ENCODE measurements at places on chromosomes 12 and 14.

DNA sequence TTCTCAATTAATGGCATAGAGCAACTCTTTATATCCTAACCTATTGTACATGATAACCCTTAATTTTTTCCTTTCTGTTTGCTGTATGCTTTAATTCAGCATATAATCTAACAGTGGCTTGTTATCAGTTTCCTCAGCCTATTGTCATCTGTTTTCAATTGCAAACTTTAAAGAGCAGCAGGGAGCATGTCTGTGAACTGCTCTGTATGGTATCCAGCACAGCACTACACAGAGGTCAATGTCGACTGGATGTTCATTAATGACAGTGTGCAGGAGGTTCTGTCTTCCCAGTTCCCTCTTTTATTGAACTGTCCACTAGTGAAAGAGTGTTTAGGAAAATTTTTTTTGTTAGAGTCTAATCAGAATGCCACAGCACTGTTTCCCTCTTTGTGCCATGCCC lies 609.1 kb downstream of the SOX5 start:
- DNase-seq = no peak

GRCh38 chr12:72338437-72338836 lies 66.3 kb downstream of the TRHDE start:
- no peak for DNase-seq

DNA sequence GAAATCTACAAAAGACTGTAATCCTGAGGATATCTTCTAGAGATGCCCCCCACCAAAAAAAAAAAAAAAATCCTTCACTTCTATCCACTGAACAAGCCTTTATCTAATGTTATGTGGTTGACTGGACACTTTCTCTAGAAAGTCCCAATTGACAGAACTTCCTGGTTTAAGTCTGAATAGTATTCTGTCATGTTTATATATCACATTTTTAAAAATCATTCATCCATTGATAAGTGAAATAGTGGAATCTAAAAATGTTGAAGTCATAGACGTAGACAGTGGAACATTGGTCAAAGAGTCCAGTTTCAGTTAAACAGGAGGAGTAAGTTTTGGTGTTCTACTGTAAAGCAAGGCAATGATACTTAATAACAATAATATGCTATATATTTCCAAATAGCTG lies 297.0 kb downstream of the SSPN start:
- DNase-seq = no peak

DNA sequence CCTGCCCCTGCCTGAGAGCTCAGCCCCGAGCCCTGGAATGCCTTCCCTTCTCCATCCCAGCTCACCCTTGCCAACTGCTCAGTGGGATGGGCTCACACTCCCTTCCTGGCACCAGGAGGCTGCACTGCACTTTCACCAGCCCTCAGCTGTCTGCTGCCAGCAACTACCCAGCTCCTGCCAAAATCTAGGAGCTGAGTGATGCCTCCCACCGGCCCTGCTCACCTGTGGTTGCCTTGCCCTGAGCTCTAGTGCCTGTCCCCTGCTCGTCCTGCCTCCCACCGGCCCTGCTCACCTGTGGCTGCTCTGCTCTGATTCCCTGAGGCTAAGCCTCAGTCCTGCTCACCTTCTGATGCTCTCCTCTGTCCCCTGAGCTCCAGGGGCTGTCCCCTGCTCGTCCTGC lies 119.8 kb downstream of the TMEM121 start:
- no peak for DNase-seq

GRCh38 chr12:8040791-8041190 lies 8.3 kb downstream of the FOXJ2 start:
- no peak for DNase-seq

- no peak for DNase-seq
Observed at GRCh38 chr12:131854861-131855476, 26.8 kb downstream of the MMP17 start.

DNA sequence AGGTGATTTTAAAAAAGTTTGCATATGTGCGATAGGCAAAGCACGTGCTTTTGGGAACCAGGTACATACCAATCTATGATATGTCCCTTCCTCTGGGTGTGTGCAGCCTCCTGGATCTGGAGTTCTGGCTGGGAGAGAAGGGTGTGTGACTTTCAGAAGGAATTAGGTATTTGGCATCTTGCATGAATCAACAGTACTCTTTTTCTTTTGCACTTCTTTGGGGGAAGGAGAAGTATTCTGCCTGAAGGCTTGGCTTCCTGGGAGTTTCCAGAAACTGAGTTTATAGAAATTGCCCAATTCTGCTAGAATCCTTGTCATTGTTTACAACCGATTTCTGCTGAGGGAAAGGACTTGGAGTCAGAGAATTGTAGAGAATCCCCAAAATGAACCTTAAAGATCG lies 2.9 kb upstream of the CLMN start:
- DNase-seq = no peak

DNA sequence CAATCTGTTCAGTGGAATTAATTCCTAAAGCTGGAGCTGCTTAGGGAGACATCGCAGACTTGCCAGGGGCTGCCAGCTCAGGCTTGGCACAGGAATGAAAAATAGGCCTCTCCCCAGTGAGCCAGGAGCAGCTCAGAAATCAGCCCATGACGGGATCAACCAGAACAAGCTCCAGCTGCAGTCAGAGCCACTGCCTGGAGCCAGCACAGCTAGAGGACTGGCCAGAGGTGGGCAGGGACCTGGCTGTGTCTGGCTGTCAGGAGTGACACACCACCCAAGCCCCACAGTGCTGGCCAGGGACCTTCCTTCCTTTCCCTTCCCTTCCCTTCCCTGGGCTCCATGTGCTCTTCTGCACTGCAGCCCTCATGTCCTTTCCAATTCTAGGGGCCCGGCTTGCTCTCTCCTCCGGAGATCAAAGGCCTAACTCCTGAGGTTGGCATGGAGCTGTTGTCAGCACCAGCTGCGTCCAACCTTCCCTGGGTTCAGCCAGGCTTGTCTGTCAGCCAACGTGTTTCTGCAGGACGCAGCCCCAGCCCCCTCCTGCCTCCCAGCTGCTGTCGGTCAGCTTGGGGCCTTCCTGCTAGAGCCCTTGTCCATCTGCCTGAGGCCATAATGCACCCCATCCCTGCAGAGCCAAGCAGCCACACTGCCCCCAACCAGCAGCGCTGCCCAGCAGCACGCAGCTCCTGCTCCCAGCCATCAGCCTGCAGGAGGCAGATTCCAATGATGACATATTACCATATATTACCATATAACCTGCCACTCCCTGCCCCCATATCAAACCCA lies 149.3 kb downstream of the CALM1 start:
- no peak for DNase-seq

DNA sequence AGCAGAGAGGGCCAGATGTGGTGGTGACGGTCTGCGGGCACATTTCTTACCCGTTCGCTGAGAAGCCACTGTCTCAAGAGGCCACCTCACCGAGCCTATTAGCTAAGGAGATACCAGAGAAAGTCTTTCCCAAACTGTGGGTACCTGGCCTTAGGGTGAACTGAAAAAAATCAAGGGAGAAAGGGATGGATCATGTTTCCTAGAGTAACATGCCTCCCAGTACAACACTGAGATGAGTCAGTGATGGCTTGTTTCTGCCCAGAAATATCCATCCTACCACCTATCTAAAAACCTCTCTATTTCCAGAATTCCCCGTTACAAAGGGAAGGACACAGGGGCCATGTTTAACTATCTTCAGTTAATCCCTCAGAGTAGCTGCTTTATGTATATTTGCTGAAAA lies 83.7 kb downstream of the LMNTD1 start:
- no peak for DNase-seq

- no peak for DNase-seq
Observed at GRCh38 chr12:107736914-107737313, 24.0 kb downstream of the PRDM4 start.

- no peak for DNase-seq
Observed at GRCh38 chr14:67697006-67697405, 1.4 kb upstream of the RDH11 start.

GRCh38 chr12:85833579-85833978 lies 2.6 kb downstream of the RASSF9 start:
- DNase-seq = no peak

DNA sequence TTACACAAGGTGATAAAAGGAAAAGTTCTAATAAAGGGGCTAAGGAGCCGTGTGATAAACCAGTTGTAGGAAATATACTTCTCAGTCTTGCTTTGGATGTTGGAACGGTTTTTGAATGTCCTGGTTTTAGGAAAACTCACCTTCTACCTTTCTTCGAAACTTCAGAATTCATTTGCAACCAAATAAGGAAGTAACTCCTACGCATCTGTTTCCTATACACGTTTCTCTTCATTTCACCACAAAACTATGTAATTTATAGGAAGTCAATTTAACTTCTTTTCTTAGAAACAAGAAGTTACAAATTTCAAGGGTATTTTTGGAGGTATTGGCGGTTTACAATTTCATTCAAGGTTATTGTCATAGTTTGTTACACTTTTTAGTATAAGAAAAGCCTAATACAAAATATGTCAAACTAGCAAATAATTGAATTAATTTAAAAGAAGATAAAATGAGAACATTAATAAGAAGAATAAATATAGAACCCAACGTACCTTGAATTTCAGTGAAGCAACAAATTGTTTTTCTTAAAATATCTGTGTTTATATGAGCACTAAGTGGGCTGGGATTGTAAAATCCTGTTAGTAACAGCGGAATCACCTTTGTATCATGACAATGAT lies 33.2 kb upstream of the CD69 start:
- no peak for DNase-seq

GRCh38 chr12:45235087-45236025 lies 19.5 kb downstream of the ANO6 start:
- peak; percentile 82 for DNase-seq

GRCh38 chr12:123035841-123036240 lies 55.4 kb downstream of the ARL6IP4 start:
- DNase-seq = no peak

DNA sequence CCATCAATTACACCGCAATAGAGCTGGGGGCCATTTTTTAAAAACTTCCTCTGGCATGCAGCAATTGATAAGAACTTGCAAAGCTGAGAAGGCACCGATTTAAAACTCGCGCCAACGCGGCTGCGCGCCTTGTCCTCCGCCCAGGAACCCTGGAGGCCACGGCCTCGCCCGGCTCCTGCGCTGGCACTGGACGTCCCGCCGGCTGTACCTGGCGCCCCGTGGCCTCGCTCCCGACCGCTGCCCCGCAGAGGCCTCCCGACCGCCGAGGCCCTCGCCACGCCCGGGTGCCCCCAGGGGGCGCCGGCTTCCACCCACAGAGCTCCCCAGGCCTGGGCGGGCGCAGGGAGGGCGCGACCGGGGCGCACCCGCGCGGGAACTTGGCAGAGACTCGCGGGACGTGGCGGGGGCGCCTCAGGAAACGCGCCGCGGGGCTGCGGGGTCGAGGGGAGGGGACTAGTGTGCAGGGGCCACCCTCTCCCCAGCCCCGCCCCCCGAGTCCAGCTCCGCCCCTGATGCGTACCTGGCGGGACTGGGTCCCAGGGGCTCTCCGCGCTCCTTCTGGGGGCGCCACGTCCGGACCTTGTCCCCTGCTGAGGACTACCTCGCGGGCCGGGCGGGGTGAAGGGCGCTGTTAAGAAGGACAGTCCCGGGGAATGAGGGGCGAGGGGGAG lies 65.7 kb downstream of the TNFAIP2 start:
- DNase-seq = no peak

DNA sequence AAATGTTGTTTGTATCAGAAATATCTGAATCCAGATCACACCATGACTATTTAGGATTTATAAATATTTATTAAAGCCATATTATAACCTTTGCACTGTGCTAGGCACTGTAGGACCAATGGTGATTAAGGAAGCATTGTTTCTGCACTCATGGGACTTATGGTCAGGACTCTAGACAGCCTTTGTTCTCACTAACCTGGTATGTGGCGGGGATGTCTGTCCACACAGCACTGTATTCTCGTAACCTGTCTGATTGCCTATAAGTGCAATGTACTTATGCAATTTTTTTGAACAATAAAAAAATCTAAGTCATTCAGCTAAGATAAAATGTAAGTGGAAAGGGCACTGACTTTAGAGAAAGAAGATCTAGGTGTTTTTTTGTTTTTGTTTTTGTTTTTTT lies 6.7 kb upstream of the SSPN start:
- DNase-seq = peak; percentile 62

- DNase-seq = peak; percentile 16
Observed at GRCh38 chr12:62123721-62124203, 136.4 kb upstream of the USP15 start.

GRCh38 chr12:105920161-105920684 lies 218.5 kb downstream of the NUAK1 start:
- peak; percentile 49 for DNase-seq

GRCh38 chr12:72271451-72272090 lies 599 bp upstream of the TRHDE start:
- DNase-seq = no peak

DNA sequence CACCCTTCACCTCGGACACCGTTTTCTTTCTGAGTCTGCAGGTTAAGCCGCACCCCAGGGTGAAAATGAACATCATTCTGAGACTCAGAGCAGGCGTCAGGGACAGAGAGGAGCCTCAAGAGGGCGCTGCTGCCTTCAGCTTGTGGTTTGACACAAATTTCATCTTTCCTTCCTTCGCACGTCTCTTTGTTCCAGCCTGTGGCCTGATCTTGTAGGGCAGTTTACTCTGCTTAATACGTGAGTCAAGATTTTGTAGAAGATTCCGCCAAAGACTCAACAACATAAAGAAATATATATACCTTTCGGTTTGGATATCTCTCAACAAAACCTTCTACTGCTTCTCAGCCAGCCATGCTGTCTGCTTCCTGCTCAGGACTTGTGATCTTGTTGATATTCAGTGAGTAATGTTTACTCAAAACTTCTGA lies 329.3 kb upstream of the OR4E1 start:
- no peak for DNase-seq

DNA sequence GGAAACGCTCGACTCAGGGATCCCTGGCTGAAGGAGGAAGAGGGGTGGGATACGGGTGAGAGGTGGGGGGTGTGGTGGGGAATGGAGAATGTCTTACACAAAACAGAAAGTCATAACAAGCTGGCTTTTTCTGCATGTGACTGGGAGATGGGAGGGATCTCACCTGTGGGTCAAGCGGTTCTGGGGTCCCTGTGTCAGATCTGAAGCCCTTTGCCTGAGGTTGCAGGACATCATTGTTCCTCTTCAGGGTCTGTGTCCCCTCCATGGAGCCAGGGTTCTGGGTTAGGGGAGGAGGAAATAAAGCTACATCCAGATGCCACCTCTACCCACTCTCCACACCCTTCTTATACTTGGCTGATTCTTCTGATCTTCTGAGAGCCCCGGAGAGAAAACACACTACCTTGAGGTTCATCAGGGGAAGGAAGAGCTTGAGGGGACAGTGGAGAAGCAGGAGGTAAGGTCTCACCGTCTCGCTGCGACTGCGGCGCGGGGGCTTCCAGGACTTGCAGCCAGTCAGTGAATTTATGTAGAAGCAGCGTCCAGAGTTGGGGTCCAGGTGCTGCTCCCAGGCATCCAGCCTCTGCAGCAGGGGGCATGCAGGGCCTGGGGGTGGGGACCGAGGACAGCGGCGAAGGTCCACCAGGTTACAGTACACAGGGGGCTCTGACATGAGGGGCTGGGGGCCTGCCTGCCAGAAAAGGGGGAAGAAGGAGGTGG lies 2.5 kb downstream of the ARHGAP9 start:
- no peak for DNase-seq

DNA sequence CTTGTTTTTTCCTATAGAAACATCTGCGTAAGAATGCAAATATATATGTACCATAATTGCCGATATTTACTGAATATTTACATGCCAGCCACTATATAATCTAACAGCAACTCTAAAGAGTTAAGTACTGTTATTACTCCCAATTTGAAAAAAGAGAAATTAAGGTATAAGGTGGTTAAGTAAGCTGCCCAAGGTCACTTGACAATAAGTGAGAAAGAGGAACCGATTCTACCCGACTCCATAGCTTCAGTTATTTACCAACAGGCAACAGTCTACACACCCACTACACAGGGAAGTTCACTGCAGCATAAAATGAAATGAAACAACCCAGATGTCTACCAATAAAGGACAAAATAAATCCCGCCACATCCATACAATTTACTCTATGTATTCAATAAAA lies 1.1 kb downstream of the MIS18BP1 start:
- no peak for DNase-seq

All from astrocyte (in vitro differentiated cells and primary cell).